ENCODE measurements at places on chromosomes 1 and 21. TPM values are rescaled to one million over a fixed set of nuclear protein-coding genes. Genes with fewer than 3 reads are reported as not detected.

DNA sequence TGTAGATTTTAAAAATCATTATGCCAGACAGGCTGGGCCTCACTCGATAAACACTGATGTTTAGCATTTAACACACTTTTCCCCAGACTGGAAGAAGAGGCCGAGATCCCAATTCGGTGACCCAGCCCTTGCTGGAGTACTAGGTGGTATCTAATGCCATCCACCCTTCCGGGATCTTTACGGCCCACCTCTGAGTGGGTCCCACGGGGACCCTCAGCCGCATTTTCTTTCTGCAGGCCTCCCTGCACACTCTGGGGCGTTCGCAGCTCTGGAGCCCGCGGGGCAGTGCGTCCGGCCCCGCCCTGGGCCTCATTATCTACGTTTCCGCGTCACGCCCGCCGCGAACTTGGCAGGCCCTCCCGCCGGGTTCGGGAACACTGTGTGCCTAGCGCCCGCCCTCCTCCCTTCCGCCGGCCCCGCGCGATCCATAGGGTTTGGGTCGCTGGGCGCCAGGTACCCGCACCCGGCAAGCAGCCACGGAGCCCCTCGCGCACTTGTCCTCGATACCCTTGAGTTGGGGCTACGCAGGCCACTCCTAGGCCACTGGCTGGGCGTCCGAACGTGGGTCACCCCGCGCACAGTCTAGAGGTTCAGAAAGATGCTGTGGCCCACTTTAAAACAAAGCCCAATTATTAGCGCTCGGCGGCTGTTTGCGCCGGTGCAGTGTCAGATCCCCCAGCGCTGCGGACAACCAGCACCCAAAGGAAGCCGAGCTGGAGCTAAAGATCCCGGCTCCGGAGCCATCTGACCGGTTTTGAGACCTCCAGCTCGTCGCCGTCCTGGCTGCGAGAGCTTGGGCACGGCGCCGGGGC lies 950 bp upstream of the EVA1C start:
- H3K27ac ChIP-seq, result peak overlapping the region; percentile 86
- no peak for DNase-seq
- peaks cover 75% of the 10 kb centered on the region for H3K27me3 ChIP-seq
- H3K4me3 ChIP-seq, result peak overlapping the region; percentile 29
- H3K36me3 ChIP-seq, result no peaks in the 10 kb centered on the region
- peaks cover 3% of the 10 kb centered on the region for H3K4me1 ChIP-seq

DNA sequence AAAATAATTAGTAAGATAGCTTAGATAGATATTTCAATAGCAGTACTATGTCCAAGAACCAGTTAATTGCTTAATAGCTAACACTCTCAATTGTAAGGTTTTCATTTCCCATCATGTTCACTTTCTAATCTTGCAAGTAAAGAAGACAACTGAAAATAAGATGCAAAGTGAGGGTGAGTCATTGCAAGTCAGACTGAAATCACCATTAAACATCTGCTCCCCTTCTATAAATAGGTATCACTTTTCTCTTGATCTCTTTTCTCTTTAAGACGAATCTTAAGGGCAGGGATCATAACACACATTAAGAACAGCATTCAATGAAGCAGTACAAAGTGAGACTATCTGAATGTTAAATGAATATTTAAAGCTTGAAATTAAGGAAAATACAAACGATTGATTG lies 40.4 kb downstream of the UBR4 start:
- H3K36me3 ChIP-seq, result peaks cover 62% of the 10 kb centered on the region
- no peaks in the 10 kb centered on the region for H3K27me3 ChIP-seq
- H3K4me3 ChIP-seq, result no peak overlapping the region
- H3K27ac ChIP-seq, result no peak overlapping the region
- H3K4me1 ChIP-seq, result no peaks in the 10 kb centered on the region

DNA sequence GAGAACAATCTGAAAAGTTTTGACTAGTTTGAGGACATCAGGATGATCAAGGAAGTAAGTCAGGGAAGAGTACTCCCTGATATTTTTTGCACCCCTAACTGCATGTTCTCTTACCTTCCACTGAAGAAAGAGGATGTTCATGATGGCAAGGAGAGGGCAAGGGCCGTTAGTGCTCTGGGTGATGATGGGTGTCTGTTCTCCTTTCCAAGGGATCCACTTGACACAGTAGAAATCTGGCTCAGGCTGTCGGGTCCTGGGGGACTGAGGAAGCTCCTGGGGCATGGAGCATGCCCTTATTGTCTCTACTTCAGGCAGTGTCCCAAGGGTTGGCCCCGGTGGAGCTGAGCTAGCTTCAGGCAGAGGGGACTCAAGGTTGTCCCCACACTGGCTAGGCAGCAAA lies 4.7 kb downstream of the MINDY1 start:
- DNase-seq, result no peak
- H3K36me3 ChIP-seq, result peaks cover 4% of the 10 kb centered on the region
- H3K4me3 ChIP-seq, result no peak overlapping the region
- peaks cover 49% of the 10 kb centered on the region for H3K4me1 ChIP-seq
- no peaks in the 10 kb centered on the region for H3K27me3 ChIP-seq

- H3K27ac ChIP-seq, result peak overlapping the region; percentile 15
- peaks cover 70% of the 10 kb centered on the region for H3K4me1 ChIP-seq
- H3K27me3 ChIP-seq, result peaks cover 28% of the 10 kb centered on the region
Measured at GRCh38 chr1:181104790-181105133, 16.3 kb downstream of the IER5 start.

DNA sequence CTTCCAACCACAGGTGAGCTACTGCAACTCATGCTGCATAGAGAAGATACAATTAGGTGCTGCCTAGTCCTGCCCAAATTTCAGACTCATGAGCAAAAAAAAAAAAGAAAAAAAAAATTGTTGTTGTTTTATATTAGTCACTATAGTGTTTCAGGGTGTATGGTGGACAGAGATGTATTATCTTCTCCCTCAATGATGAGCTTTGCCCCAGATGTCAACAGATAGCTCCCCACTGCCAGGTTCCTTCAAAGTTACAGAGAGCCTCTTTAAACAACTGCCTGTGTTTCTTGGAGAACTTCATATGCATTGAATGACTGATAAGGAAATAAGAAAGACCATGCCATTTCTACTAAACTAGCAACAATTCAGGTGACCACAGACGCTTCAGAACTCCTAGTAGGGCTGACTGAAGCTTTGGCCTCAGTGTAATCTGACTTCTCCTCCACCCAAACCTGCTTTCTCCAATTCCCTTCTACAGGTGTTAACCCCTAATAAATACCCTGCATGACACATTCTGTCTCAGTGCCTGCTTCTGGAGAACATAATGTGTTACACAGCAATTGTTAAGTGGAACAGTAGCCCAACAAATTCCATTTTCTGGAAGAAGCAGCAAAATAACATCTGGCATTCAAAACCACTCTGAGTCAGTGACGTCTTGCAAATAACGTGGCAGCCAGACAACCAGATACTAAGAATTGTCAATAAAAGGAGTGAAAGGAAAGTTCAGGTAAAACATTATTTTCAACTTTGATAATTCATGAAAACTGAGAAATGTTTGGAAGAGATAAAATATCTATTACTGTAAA lies 147.7 kb downstream of the CDC42BPA start:
- no peak overlapping the region for H3K4me3 ChIP-seq
- no peaks in the 10 kb centered on the region for H3K36me3 ChIP-seq
- no peaks in the 10 kb centered on the region for H3K27me3 ChIP-seq
- H3K4me1 ChIP-seq, result no peaks in the 10 kb centered on the region

- no peaks in the 10 kb centered on the region for H3K27me3 ChIP-seq
- no peaks in the 10 kb centered on the region for H3K4me1 ChIP-seq
- no peaks in the 10 kb centered on the region for H3K36me3 ChIP-seq
- H3K27ac ChIP-seq, result no peak overlapping the region
Measured at GRCh38 chr1:72670902-72671301, 388.6 kb upstream of the NEGR1 start.

DNA sequence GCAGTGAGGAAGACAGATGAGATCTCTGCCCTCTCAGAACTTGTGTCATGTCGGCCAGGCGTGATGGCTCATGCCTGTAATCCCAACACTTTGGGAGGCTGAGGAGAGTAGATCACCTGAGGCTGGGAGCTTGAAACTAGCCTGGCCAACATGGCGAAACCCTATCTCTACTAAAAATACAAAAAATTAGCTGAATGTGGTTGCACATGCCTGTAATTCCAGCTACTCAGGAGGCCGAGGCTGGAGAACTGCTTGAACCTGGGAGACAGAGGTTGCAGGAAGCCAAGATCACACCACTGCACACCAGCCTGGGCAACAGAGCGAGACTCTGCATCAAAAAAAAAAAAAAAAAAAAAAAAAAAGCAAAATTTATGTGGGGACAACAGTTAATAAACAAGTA lies 40.9 kb upstream of the RALGPS2 start:
- DNase-seq, result no peak
- H3K27ac ChIP-seq, result no peak overlapping the region
- H3K36me3 ChIP-seq, result no peaks in the 10 kb centered on the region
- no peaks in the 10 kb centered on the region for H3K4me1 ChIP-seq
- H3K4me3 ChIP-seq, result no peak overlapping the region

- peak; percentile 68 for DNase-seq
- peak within 1 kb of the TSS; percentile 90 for H3K4me3 ChIP-seq
- peaks cover 15% of the 10 kb centered on the region for H3K4me1 ChIP-seq
Measured at GRCh38 chr1:229342656-229343569, at the start of gene CCSAP. TSS of gene CCSAP (minus strand) at chr1:229343047. CDS start at chr1:229342465, 582 bp downstream.

DNA sequence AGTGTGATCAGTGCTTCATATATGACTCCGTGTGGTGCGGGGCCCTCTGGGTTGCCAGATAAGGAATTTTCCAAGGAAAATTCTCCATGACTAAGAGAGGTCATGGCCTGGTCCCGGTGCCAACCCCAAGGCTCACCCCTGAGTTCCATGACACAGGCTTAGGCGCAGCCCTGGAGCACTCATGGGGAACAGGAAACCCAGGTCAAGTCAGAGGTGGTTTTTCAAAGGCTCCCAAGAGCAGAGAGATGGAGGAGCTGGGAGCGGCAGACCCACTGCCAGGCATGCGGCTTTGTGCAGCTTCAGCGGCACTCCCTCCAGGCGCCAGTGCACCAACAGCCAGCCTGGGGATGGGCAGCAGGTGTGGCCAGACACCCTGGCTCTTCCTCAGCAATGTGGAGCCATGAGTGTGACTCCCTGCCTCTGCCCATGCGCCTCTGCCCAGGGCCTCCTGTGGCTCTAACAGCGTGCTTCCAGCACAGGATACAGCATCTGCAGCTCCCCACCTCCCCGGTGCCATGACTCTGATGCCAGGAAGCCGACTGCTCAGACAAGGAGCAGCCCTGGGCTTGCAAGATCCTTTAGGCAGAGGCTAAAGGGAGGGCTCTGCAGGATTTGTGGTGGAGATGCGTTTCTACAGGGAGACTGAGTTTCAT lies 47.3 kb downstream of the GPR161 start:
- no peak for DNase-seq
- H3K27me3 ChIP-seq, result no peaks in the 10 kb centered on the region
- no peaks in the 10 kb centered on the region for H3K4me1 ChIP-seq
- no peaks in the 10 kb centered on the region for H3K36me3 ChIP-seq
- H3K4me3 ChIP-seq, result no peak overlapping the region

GRCh38 chr1:219587801-219588561 lies 24.9 kb downstream of the ZC3H11B start:
- H3K4me3 ChIP-seq, result no peak overlapping the region
- H3K27ac ChIP-seq, result no peak overlapping the region
- DNase-seq, result no peak
- H3K36me3 ChIP-seq, result no peaks in the 10 kb centered on the region
- H3K27me3 ChIP-seq, result no peaks in the 10 kb centered on the region

DNA sequence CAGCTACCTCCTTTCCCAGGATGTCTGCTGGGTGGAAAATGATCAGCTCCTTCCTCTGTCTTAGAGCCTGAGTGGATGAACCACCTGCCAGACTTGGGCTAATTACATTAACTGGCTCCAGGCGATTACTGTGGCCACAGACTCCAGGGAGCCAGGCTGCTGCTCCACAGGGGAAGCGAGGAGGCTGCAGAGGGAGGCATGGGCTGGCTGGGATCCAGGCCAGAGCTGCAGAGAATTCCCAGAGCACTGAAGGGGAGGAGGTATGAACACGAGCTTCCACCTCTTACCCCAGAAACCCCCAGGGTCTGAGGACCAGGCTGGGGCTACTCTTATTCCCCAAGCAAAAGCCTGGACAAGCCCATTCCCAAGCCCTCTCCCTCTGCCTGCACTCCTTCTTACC lies 136.0 kb upstream of the KLHDC7A start:
- DNase-seq, result no peak
- no peak overlapping the region for H3K27ac ChIP-seq
- H3K4me3 ChIP-seq, result no peak overlapping the region
- no peaks in the 10 kb centered on the region for H3K36me3 ChIP-seq
- no peaks in the 10 kb centered on the region for H3K27me3 ChIP-seq

DNA sequence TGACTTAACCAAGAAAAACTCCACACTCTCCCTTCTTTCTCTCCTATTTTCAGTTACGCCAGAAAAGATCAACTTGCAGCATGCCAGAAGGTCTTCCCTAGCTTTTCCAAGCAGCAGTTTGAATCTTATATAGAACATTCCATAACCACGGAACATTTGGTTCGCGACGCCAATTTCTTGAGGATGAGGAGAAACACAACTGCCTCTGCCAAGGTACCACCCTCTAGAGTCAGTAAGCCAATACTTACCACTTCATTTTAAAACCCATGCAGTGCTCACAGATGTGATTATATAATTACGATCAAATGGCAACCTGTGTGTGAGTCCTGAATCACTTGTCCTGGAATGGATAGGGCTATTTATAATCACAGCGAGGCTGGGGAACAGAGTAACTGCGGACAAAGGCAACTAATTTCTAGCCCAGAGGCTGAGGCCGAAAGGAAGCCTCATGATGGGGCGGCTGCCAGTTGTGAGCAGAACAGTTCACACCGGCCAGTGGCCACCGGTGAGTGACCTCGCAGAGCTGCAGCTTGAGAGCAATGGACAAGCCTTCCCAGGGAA lies 43.2 kb upstream of the BACE2 start:
- no peak overlapping the region for H3K4me3 ChIP-seq
- no peak for DNase-seq
- H3K36me3 ChIP-seq, result no peaks in the 10 kb centered on the region
- no peak overlapping the region for H3K27ac ChIP-seq

GRCh38 chr1:156055281-156056048 lies 883 bp downstream of the LAMTOR2 start:
- no peak overlapping the region for H3K27ac ChIP-seq
- no peaks in the 10 kb centered on the region for H3K27me3 ChIP-seq

GRCh38 chr1:217522277-217522676 lies 108.6 kb downstream of the GPATCH2 start:
- H3K27me3 ChIP-seq, result no peaks in the 10 kb centered on the region
- no peaks in the 10 kb centered on the region for H3K4me1 ChIP-seq
- no peak overlapping the region for H3K4me3 ChIP-seq
- no peak for DNase-seq
- no peaks in the 10 kb centered on the region for H3K36me3 ChIP-seq

GRCh38 chr1:25051504-25051903 lies 121.4 kb upstream of the RUNX3 start:
- no peak overlapping the region for H3K27ac ChIP-seq
- H3K36me3 ChIP-seq, result no peaks in the 10 kb centered on the region
- no peak for DNase-seq
- peaks cover 12% of the 10 kb centered on the region for H3K4me1 ChIP-seq
- H3K4me3 ChIP-seq, result no peak overlapping the region

DCST2 gene
- 7.8 TPM for polyA plus RNA-seq

SELL gene
- 73.0 TPM for polyA plus RNA-seq

SLC22A15 gene
- polyA plus RNA-seq, result 1.8 TPM

ITLN2 gene
- polyA plus RNA-seq, result 2.1 TPM

SLAMF8 gene
- 13.3 TPM for polyA plus RNA-seq

HAPLN2 gene
- 0.50 TPM for polyA plus RNA-seq

MCOLN3 gene
- polyA plus RNA-seq, result 13.4 TPM

TFAP2E gene
- 4.7 TPM for polyA plus RNA-seq

LRRN2 gene
- 3.0 TPM for polyA plus RNA-seq
